Temporal lobe (tissue), 4 donors: ENCODE measurements at places on chromosomes 5 and 9. TPM values are rescaled to one million over a fixed set of nuclear protein-coding genes. Genes with fewer than 3 reads are reported as not detected.

PCDHB2 gene
- 9.3 TPM for total RNA-seq

C9orf152 gene
- not detected for total RNA-seq

MSX2 gene
- total RNA-seq = not detected

SPOCK1 gene
- 93.4 TPM for total RNA-seq

NR5A1 gene
- not detected for total RNA-seq
